ENCODE measurements at places on chromosomes 2 and 18.
A peak's percentile ranks its signal among the peaks of the same experiment; 100 is the strongest.

- DNase-seq, result no peak
Observed at GRCh38 chr2:112776113-112776512, 8.2 kb downstream of the IL1A start.

DNA sequence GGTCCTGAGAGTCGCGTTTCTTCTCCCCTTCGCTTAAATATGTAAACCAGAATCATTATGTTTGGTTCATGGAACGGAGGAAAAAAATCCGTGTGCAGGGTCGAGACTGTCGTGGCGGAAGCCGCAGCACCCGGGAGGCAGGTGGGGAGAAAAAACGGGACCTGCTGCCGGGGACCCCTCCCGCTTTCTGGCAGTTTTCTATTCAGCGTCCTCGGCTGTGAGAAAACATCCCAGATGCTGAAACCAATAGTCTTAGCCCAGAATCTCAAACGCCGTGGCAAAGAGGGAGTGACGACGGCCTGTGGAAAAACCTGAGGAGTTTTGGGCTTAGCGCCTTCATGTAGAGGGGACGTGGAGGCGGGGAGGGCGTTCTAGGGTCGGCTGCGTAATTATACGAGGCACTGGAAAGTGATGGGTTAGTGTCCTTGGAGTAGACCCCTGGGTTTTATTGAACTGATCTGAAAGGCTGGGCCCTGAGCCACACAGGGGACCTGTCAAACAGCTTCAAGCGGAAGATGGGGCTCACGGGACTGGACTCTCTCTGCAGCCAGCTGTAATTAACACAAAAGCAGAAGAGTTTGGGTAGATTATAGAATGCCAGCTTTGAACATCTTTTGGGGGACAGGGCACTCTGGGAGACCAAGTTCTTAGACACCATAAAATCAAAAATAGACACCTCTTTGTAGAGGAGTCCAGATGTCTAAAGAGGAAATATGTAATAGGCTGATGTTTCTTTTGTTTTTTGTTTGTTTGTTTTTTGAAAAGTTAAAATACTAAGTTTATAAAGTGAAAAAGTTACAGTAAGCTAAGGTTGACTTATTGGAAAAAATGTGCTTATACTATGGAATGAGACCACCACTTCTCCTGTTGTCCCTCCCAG lies 834 bp upstream of the BUB1 start:
- DNase-seq, result no peak

- DNase-seq, result no peak
Observed at GRCh38 chr18:29002747-29003146, 825.8 kb upstream of the CDH2 start.

DNA sequence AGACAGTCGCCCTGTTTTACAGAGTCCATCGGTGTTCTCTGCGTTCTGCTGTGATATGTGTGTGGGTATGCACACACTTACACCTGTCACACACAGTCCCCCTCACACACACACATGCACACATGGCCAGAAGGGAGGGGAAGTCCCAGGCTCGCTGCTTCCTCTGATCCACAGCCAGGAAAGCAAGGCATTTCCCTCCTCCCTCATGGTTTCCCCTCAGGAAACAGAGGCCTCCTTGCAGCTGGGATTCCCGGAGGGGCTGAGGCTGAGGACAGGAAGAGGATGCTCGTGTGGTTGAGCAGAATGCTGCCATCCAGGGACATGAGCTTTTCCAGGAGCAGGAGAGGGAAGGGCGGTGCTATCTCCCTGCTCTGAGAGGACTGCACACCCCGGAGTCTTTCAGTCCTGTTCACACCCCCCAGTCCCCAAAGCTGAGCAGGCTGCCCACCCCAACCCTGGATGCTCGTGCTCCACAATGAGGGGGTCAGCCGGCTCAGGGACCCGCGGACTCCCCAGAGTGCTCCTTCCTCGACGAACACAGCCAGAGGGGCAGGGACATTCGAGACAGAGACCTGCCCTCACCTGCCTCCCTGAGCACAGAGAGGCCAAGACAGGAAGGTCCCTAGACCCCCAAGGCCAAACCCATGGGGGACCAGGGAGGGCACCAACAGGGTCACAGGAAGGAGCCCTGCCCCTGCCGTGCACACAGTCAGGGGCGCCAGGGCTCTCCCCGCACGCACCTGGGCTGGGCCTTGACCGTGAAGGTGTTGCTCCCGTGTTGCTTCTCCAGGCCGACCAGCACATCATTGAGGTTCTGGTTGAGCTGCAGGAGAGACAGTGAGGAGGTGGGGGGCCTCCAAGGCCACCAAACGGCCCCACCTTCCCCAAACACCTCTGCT lies 45.3 kb downstream of the BIN1 start:
- DNase-seq, result no peak

- DNase-seq, result peak; percentile 50
Observed at GRCh38 chr18:13442451-13442850, 223.9 kb downstream of the LDLRAD4 start.

- no peak for DNase-seq
Observed at GRCh38 chr18:76687304-76687962, 134.9 kb upstream of the ZNF236 start.

DNA sequence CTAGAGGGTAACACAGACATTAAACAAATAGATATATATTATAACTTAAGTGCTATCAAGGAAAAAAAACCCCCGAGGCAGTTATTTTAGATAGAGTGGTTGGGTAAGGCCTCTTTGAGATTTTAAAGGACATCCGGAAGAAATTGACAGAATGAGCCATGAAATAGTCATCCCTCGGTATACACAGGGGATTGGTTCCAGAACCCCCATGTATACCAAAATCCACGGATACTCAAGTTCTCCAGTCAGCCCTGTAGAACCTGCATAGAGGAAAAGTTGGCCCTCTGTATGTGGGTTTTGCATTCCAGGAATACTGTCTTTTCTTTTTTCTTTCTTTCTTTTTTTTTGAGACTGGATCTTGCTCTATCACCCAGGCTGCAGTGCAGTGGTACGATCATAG lies 2.0 kb downstream of the DHX57 start:
- no peak for DNase-seq

DNA sequence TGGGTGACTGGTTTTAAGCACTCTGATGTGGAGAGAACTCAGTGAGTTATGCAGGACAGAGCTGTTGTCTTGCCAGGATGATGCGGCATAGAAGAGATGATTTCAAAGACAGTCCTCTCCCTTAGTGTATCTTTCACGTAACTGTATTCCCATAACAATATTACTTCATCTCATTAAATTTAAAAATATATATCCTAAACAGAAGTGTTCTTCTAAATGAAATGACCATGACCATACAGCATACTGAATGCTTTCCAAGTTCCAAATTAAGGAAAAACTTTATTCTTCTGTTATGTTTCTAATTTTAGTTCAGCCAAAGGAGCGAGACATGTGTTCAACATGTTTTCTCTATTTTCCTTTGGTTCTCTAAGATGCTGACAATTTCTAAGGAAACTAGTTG lies 600.1 kb upstream of the FSHR start:
- DNase-seq, result no peak

Data from coronary artery (tissue), 2 donors.